ENCODE measurements at places on chromosomes 2 and 18.

- DNase-seq, result no peak
Measured at GRCh38 chr18:77052983-77053309, 79.6 kb downstream of the MBP start.

DNA sequence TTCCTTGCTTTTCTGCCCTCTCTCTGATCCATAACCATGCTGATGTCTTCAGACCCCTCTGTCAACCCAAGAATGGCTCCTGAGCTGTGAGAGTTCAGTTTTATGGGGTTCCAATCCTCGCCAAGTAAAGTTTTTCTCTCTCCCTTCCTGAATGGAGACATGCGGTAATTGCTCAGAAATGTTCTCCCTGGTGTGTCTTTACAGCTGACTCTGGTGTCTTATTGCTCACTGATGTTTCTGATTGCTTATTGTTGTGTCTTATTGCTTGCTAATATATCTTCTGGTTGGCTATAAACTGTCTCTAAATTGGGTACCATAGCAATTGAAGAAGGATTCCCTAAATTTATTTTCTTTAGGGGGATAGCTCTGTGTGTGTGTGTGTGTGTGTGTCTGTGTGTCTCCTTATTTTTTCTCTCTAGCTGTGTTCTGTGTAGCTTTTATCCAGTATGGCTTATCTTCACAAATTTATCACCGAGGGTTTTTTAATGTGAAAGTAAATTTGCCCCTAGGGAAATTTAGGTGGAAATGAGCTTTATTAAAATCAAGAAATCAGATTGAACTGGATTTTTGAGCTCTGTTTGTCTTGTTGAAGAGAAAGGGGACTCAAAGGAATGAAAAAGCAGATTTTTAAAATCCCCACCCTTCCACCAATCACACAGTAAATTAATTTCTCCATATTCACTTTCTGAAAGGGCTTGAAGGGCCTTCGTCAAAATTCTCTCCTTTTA, 19.5 kb downstream of the MGAT5 start:
- DNase-seq, result no peak

- no peak for DNase-seq
Measured at GRCh38 chr18:44686156-44686555, 5.5 kb downstream of the SETBP1 start.

- no peak for DNase-seq
Measured at GRCh38 chr2:177225965-177226360, 13.4 kb downstream of the HNRNPA3 start.

DNA sequence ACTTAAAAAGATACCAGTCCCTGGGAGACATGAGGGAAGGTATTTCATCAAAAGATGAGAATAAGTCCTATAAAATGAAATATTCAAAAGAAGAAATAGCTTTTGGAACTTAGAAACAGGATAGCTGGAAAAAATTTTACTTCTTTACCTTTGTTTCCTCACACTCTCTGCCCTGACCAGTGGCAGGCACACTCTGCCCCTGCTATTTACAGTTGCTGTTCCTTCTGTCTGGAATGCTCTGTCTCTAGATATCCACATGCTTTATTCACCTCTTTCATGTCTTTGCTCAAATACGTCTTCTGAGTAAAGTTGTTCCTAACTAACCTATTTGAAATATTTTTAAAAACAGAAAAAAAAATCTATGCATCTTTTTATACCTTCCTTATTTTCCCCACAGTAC, 125.6 kb downstream of the PTRHD1 start:
- no peak for DNase-seq

GRCh38 chr2:28991021-28991420, 9.9 kb downstream of the TOGARAM2 start:
- DNase-seq, result no peak

DNA sequence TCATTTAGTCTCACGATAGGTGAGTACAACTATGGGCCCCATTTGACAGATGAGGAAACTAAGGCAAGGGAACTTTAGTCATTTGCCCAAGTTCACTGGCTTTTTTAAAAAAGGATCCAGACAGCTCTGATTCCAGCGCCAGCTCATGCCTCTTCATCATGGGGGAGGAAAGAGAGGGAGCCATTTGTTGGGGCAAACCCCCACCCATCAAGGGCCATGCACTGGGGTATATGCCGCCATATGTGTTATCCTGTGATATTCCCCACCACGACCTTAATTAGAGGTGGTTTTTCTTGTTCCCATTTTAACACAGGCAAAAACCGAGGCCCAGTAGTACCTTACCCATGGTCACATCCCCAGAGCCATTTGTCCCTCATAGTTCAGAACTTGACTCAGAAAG, 649 bp upstream of the GPBAR1 start:
- DNase-seq, result no peak

DNA sequence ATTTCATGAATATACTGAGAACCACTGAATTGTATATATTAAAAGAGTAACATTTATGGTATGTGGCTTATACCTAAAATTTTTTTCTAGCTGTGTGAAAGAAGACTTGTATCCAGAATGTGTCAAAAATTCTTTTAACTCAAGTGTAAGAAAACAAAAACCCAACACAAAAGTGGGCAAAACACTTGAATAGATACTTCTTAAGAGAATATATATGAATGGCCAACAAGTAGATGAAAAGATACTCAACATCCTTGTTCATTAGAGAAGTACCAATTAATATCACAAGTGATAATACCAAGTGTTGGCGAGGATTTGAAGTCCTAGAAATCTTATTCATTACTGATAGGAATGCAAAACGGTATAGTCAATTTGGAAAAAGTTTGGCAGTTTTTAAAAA, 107.2 kb upstream of the MYO3B start:
- no peak for DNase-seq

DNA sequence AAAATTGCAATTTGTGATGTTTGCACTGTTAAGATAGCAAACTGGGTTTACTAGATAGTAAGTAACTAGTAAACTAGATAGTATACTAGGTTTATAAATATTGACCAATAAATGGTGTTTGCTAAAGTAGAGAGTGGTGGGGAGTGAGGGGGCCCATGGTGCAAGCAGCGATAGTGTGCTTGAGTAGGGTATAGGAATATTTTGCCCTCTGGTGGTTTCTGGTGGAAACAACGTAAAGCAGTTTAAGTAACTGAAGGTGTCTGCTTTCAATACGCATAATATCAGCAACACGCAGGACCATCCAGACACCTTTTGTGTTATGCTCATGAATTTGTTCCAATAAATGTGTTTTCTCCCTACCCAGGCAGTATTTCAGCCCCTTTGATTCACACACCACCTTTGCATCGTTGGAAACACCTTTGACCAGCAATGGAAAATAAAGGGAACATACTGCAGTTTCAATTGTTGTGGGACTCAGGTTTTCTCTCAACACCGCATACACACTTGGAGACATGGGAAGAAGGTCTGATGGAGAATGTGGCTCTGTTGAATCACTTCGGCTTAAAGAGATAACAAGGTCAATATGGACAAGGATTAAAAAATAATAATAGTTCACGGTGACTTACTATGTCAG, 16.7 kb upstream of the STAT1 start:
- no peak for DNase-seq

- DNase-seq, result no peak
Measured at GRCh38 chr2:68737711-68738110, 3.1 kb downstream of the ARHGAP25 start.

GRCh38 chr2:74833418-74834233, at the start of gene HK2:
Gene HK2, plus strand, starts transcription at chr2:74834127. Its CDS starts 454 bp downstream, at chr2:74834581.
- DNase-seq, result peak; percentile 95

DNA sequence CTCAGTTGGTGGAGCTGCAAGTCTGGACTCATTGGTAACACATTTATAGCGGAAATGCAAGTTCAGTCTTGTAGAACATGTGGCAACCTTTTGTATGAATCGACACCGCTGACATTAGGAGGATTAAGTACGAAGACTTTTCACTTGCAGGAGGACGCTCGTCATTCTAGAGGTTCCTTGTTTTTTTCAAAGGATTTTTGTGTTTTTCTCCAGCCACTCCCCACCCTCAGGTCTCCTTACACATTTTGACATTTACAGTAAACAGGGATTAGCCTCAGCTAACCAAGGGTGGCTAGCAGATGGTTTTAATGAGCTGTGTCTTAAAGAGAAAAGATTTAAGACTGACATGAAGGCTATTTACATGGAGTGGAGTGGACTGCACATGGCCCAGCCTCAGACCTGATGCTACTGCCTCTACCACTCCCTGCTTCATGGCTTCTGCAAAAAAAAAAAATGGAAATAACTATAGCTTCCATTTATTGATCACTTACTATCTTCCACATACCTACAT, 173.8 kb downstream of the TRIB2 start:
- DNase-seq, result no peak

DNA sequence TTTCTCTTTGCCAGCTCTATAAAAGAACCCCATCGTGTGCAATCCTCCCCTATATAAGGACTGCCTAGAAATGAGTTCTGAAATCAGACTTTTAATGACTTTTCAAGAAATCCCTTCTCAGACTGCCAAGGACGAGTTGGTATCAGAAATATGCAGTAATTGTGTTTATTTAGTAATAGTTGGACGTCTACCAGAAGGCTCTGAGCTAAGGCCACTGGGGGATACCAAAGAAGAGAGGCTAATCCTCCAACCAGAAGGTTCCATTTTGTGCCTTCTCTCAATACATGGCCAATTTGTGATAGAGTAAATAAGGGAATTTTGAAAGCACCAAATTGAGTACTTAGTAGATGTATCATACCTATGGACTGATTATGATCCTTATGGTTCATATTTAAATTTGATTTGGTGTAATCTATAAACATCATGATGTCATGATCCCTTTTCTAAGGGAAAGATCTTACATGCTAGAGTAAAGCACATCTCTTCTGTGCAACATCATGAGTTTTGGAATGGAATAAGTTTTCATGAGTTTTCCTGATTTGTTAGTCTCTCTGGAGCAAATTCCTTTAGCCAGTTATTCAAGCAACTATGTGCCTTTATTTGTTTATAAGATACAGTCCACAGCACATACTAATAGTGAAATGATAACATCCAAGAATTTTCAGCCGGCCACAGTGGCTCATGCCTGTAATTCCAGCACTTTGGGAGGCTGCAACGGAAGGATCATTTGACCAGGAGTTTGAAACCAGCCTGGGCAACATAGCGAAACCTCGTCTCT, 82.2 kb upstream of the LTBP1 start:
- no peak for DNase-seq

DNA sequence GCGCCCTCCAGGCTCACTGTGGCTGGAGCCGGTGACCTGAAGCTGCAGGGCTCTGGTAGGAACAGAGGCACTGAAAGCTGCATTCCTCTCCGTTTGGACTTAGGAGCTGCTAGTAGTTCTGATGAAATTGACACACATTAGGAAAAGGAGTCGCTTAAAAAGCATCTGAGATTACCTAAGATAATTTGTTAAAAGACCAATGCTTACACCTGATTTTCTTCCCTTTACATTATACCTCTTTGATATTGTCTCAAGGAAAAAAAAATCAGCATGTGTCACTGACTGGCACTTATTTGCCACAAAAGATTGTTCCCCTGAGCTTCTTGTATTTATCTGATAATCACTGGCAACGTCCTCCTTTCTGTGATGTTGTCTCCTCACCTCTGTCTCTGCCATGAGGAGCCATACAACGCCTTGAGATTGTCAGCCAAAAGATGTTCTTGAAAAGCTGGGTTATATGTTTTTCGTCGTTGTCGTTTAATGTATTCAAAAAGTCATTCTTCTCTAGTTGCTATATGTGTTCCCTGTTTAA, 618 bp upstream of the CHN1 start:
- no peak for DNase-seq

- no peak for DNase-seq
Measured at GRCh38 chr2:41711736-41712135, 336.1 kb upstream of the PKDCC start.

GRCh38 chr2:190717764-190718651, 69.1 kb downstream of the NAB1 start:
- DNase-seq, result no peak

GRCh38 chr2:44957656-44958327, 16.3 kb downstream of the SIX3 start:
- no peak for DNase-seq

DNA sequence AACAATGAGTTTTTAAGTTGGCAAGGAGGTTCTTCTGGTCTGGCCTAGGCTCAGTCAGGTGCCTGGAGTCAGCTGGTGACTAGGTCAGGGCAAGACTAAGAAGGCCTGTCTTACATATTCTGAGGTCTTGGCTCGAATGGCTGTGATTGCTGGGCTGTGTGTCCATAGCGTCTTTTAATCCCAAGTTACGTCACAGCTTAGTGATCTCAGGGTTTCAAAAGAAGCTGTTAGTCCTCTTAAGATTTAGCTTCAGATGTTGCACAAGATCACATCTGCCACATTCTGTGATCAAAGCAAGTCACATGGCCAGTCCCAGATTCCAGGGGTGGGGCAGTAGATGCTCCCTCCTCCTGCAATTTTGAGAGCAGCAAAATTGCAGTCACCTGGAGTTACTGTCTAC, 61.3 kb downstream of the PKP4 start:
- no peak for DNase-seq

- DNase-seq, result no peak
Measured at GRCh38 chr18:41126541-41127235, 828.3 kb upstream of the PIK3C3 start.

GRCh38 chr2:161710131-161710915, 86.1 kb downstream of the SLC4A10 start:
- no peak for DNase-seq

DNA sequence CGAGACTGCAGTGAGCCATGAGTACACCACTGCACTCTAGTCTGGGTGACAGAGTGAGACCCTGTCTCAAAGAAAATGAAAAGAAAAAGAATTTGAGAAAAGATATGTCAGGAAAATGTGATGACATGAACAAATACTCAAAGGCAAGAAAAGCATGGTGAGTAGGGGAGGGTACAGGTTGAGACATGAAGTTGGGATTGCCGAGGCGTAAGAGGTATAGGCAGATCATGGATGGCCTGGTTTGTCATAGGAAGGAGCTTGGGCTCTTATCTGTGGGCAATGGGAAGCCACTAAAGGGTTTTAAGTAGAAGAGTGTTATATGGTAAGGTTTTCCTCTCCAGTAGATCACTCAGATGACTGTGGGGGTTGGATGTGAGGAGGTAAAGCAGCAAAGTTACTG, 32.3 kb downstream of the SPAST start:
- no peak for DNase-seq

DNA sequence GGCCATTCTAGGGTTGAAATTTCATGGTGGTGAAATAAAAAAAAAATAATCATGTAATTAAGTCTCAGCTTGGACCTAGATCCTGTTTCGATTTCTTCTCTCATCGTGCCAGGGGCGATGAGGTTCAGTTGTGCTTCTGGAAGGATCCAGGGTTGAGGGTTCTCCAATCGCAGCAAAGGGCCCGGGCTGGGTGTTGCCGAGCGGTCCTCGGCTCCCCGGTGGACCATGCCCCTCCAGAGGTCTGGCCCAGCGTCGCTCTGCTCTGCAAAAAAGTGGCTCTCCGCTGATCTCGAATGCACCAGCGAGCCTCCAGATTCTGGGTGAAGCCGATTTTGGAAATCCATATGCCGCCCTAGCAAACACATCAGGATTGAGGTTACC, 39.0 kb downstream of the EN1 start:
- no peak for DNase-seq

GRCh38 chr2:231029563-231029962, 7.8 kb upstream of the C2orf72 start:
- DNase-seq, result no peak

GRCh38 chr2:86781363-86781762, 9.3 kb downstream of the CD8A start:
- no peak for DNase-seq

Data from 8988T (cell line).